ENCODE measurements at places on chromosomes 2 and 18.

- no peak for DNase-seq
Observed at GRCh38 chr2:24088821-24089359, 4.3 kb upstream of the TP53I3 start.

- DNase-seq, result no peak
Observed at GRCh38 chr2:173667415-173667814, 297.8 kb downstream of the SP3 start.

DNA sequence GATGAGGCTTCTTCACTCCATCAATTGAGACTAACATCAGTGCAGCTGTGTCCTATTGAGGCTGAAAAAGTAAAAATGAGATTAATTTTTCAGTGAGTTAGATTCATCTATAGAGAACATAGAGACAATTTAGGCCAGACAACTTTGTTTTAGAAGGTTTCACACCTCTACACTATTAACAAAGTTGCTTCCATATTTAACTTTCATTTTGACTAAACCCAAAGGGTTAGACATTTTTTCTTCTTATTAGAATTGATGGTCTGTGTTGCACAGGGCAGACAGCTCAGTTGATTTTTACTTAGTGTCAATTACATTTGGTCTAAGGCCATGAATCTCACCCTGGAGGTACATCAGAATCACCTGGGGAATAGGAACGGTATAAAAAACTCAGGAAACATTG, 130.2 kb upstream of the NXPH2 start:
- DNase-seq, result no peak

DNA sequence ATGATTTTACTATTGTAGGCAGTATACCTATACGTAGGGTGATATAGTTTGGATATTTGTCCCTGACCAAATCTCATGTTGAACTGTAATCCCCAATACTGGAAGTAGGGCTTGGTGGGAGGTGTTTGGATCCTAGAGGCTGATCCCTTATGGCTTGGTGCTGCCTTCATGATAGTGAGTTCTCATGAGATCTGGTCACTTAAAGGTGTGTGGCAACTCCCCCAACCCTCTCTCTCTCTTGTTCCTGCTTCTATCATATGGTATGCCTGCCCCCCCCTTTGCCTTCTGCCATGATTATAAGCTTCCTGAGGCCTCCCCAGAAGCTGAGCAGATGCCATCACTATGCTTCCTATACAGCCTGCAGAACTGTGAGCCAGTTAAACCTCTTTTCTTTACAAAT, 1.7 kb upstream of the SERPINB10 start:
- no peak for DNase-seq

DNA sequence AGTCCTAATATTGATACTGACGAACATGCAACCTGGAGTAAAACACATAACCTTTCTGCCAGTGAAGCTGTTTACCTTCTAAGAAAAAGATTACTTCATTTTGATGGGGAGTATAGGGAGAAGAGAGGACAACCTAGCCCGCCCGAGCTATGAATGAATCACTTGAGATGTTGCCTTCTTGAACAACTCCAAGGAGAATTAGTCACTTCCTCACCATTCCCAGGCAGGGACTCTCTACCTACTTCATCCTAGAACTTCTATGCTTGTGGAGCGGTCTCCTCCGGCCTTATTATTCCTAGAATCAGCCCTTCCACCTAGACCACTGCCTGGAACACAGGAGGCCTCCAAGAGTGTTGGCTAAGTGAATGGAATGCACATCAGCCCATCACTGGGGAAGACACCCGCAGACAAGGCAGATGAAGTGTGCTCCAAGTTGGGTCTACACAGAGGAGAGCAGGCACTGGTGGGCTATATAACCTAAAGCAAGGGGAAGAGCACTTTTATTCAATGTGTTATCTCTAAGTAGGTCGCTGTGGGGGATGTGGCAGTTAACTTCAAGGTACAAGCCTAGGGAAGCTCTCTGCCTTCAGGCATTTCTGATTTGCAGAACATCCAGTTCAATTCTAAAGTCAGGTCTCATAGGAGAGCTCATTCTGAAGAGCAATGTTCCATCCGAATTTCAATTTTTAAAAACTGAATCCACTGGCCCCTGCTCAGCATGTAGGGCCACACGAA, 57.4 kb downstream of the STK39 start:
- no peak for DNase-seq

- DNase-seq, result no peak
Observed at GRCh38 chr2:197873293-197873701, 68.9 kb downstream of the PLCL1 start.
